ENCODE measurements at places on chromosomes 6 and 20.

- no peak for DNase-seq
Observed at GRCh38 chr6:169108753-169109152, 144.9 kb downstream of the THBS2 start.

DNA sequence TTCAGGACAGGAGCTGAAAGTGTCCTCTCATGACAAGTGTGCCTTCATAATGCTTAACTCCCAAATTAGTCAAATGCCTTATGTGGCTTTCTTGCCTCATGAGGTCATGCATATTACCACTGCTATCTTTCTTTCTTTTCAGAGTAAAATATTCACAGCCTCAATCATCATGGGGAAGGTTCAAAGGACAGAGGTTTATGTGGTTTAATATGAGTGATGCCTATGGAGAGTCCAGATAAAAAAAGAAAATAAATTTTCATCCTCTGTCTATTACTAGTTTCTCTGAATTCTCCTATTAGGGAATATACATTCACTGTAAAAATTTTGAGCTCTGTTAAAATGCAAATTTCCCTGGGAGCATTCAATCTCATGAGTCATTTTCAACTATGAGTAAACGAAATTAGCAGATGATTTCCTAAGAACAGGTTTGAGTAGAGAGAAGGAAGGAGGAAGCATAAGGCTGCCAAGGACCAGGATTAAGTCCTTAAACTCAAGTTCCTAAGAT lies 396.9 kb upstream of the ADGRB3 start:
- no peak for DNase-seq

- no peak for DNase-seq
Observed at GRCh38 chr6:148955441-148955840, 208.6 kb downstream of the UST start.

DNA sequence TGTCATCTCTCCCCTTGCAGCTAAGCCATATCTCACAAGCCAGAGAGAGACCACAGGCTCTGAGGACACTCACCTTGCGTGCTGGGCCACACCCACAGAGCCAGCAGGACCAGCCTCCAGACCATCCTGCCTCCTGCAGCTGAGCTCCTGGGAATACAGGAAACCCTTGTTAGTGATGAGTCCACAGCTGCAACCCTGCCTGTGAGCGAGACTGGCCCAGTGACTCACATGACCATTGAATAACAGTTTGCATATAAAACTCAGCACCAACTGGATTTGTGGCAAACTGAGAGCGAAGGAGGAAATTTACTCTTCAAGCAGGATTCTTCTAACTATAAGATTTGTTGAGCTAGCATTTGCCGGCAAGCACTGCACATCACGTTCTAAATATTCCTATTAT lies 3.0 kb downstream of the THBS2 start:
- DNase-seq: no peak

DNA sequence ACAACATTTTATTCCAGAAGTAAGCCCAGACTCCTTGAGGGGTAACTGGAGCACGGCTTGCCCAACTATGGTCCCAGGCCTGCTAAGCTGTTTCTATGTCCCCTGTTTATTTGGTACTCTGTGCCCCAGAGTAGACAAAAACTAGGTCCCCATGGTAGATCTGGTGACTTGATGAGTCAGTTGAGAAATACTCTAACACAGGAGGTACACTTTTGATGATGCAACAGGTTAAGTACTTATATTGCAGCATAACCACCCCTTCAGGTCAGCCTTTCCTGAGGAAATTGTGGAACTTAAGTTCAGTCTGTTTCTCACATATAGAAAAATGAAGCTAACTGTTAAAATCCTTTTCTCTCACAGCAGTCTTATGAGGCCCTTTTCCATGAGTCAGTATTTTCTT lies 19.6 kb downstream of the TTPAL start:
- no peak for DNase-seq

DNA sequence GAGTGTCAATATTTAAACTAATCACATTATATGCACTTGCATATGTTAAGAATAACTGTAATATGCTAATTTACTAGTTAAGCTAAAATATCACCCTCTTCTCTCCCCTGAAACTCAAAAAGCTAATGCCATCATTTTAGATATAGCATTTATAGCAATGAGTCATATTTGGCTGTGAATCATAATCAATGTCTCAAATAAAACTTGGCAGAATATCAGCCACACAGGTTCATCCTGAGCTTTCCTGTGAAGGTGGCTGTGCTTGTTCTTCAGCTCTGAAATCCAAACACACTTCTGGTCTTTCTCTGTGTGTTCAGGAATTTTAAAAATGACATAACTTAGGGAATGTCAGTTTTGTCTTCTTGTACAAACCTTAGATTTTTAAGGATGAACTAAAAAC lies 12.8 kb upstream of the PNRC1 start:
- no peak for DNase-seq

DNA sequence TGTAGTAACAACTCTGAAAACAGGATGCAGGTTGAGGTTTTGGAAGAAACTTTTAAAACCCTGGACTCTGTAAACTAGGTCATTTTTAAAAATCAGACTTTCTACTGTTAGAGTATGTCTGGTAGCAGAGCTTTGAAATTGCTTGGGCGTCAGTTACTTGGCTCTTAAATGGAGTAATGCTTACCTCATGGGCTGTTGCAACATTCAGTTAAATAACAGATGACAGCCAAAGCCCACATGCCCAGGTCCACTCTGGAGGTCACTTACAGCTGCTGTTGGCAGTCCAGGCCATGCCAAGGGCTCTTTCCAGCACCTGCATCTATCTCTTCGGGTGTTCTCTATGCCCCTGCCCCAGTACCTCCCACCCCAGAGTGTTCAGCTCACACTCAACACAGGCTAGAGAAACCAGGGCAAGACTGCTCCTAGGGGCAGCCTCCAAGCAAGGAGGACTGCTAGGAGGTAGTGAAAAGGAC lies 96.4 kb downstream of the BANF2 start:
- DNase-seq: no peak

DNA sequence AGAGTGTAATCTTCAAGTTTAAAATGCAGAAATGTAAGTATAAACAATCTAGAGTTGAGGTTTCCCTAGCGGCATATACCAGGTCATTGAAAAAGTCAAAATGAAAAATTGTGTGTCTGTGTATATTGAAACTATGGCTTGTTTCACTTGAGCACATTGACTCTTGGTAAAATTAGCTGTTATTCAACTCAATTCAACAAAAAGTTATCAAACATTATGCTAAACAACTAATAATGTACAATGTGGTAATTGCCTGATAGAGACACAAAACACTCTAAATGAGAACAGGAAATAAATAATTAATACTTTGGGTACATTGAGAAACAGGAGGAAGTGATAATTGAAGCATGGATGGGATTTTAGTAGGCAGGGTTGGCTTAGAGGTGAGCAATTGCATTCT lies 444.8 kb downstream of the CDKAL1 start:
- no peak for DNase-seq

GRCh38 chr20:4153661-4154238 lies 138.4 kb upstream of the RNF24 start:
- no peak for DNase-seq

DNA sequence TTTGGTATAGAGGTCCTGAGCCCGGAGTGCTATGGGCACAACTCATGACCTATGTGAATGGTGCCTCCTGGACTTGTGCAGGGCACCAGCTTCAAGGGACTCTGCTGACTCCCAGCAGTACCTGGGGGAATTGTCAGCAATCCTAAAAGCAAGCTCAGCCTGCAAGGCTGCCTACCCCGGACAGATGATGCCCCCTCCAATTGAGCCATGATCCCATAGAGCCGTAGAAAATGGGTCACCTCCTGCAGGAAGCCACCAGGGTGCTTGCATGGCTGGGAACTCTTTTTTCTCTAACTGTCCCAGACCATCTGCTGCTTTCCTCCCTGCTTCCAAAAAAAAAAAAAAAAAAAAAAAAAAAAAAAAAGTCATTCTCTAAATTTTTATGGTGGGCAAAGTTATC lies 12.9 kb upstream of the PRND start:
- no peak for DNase-seq

Measured in thymus (tissue), 14 donors.